ENCODE measurements at places on chromosomes 5 and 9.

DNA sequence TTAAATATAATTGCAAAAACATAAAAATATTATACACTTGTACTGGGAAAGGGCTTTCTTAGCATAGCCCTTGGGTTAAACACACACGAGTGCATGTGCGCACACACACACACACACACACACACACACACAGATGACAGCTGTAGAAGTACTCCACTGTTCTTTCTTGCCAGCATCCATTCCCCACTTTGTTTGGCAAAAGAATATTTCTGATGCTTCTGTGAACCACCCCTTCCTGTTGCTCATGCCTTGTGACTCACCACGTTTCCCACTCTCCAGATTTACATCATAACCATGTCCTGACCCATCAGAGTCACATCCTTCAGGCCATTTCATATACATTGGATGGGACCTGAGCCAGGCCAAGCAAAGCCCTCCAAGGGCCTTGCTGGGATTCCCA lies 280.1 kb downstream of the DNAH5 start:
- no peak for DNase-seq

DNA sequence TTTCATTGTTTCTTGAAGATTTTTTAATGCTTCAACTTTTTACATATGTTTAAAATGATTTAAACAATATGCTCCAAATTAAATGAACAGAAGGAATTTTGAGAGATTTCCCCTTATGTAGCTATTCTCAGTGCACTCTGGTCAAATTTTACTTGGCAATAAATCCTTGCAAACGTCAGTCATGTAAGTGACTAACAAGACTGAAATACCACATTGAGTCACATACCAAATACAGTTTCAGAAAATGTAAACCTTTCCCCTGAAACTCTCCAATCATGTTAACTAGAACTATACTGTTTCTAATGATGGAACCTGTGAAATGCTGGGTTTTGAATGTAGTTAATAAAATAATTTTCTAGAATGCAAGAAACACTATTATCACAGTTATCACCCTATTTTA lies 29.6 kb downstream of the SAR1B start:
- DNase-seq: no peak

DNA sequence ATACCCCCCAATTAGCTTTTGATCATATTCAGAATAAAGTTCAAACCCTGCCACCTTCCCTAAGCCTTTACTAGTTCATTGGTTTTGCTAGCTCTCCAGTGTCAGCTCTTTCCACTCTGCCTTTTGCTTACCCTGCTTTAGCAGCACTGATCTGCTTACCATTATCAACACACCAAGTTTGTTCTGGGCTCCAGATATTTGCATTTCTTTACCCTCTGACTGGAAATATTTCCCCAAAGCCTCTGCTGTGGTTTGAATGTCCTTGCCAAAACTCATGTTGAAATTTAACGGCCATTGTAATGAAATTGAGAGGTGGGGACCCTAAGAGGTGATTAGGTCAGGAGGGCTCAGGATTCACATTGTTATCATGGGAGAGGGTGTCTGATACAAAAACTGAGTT lies 99.5 kb downstream of the GCNT1 start:
- no peak for DNase-seq

GRCh38 chr5:84384604-84385575 lies at the start of gene EDIL3:
TSS of gene EDIL3 (minus strand) at chr5:84384880. CDS start at chr5:84384374, 506 bp downstream.
- DNase-seq: no peak
